Body of pancreas (tissue), 4 donors: ENCODE measurements at places on chromosomes 12 and 14.
A peak's percentile ranks its signal among the peaks of the same experiment; 100 is the strongest.

GRCh38 chr12:83629931-83630330 lies 943.2 kb downstream of the TMTC2 start:
- H3K36me3 ChIP-seq, result no peaks in the 10 kb centered on the region
- no peak for DNase-seq
- H3K4me1 ChIP-seq, result no peaks in the 10 kb centered on the region

DNA sequence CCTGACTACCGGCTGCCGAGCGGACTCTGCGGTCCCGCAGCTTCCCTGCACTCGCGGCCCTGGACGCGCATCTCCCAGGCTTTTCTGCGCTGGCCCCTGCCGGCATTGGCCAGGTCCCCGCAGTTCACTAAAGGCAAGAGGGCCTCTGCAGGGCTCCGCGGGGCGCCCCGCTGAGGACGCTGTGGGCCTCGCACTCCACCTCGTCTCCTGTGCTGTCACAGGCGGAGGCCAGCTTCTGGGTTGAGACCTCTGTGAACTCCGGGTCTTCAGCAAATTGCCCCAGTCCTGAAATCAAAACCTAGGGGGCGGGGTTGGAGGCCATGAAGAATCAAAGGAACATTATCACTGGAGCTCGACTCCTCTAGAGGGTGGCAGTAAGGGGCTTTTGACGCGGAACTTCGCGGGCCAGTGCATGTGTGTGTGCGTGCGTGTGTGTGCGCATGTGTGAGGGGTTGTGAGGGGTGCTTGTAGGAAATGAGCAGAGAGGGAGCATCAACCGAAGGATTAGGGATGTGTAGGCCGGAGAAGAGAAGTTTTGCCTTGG lies 68.5 kb upstream of the CAPRIN2 start:
- H3K27me3 ChIP-seq, result no peaks in the 10 kb centered on the region
- H3K4me3 ChIP-seq, result no peak overlapping the region
- no peaks in the 10 kb centered on the region for H3K36me3 ChIP-seq
- peak overlapping the region; percentile 83 for H3K27ac ChIP-seq
- DNase-seq, result peak; percentile 5

DNA sequence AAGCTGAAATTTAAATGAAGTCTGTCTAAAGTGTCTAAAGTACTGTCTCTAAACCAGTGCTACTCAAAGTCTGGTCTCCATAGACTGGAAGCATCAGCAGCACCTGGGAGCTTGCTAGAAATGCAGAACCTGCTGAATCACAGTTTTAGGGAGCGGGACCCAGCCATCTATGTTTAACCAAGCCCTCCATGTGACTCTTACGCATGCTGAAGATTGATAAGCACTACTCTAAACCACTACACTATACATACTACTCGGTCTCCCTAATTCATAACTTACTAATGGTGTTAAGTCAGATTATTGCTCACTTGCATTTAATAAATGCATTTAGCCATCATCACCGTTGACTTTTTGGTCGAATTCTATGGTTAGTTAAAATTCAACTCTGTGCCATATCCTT lies 88.8 kb downstream of the SLC25A21 start:
- H3K27me3 ChIP-seq, result no peaks in the 10 kb centered on the region
- no peak for DNase-seq
- H3K4me3 ChIP-seq, result no peak overlapping the region
- no peak overlapping the region for H3K27ac ChIP-seq
- H3K36me3 ChIP-seq, result no peaks in the 10 kb centered on the region

DNA sequence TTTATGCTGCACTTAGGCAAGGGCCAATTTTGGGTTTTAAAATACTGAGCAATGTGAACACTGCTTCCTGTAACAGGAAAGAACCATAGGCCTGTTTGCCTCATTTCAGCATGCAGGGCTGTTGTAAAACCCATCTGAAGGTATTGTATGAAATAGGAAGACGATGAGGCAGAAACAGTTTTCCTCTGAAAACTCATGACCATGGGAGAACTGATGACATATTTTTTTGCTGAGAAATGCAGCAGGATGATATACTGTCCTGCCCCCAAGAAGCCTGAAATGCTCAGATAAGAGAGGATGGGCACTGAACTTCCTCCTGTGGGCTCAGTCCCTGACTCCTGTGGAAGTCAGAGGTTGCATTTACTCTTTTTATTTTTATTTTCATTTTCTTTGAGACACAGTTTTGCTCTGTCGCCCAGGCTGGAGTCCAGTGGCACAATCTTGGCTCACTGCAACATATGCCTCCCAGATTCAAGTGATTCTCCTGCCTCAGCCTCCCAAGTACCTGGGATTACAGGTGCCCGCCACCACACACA lies 17.4 kb downstream of the PYGL start:
- H3K27ac ChIP-seq, result no peak overlapping the region
- no peaks in the 10 kb centered on the region for H3K4me1 ChIP-seq
- no peaks in the 10 kb centered on the region for H3K27me3 ChIP-seq
- H3K4me3 ChIP-seq, result no peak overlapping the region

- peaks cover 31% of the 10 kb centered on the region for H3K4me1 ChIP-seq
- H3K36me3 ChIP-seq, result peaks cover 17% of the 10 kb centered on the region
- no peak overlapping the region for H3K4me3 ChIP-seq
- DNase-seq, result no peak
- H3K27ac ChIP-seq, result no peak overlapping the region
These were observed 1.8 kb downstream of the ACIN1 start for GRCh38 chr14:23093104-23093503.

GRCh38 chr12:31715283-31715825 lies 13.5 kb downstream of the AMN1 start:
- H3K4me1 ChIP-seq, result no peaks in the 10 kb centered on the region
- H3K27me3 ChIP-seq, result no peaks in the 10 kb centered on the region
- DNase-seq, result no peak
- no peaks in the 10 kb centered on the region for H3K36me3 ChIP-seq

- H3K27ac ChIP-seq, result peak overlapping the region; percentile 66
- peak; percentile 93 for DNase-seq
- H3K4me1 ChIP-seq, result peaks cover 36% of the 10 kb centered on the region
- H3K27me3 ChIP-seq, result no peaks in the 10 kb centered on the region
- H3K4me3 ChIP-seq, result no peak overlapping the region
These were observed 76.7 kb downstream of the NCOR2 start for GRCh38 chr12:124490584-124491305.

DNA sequence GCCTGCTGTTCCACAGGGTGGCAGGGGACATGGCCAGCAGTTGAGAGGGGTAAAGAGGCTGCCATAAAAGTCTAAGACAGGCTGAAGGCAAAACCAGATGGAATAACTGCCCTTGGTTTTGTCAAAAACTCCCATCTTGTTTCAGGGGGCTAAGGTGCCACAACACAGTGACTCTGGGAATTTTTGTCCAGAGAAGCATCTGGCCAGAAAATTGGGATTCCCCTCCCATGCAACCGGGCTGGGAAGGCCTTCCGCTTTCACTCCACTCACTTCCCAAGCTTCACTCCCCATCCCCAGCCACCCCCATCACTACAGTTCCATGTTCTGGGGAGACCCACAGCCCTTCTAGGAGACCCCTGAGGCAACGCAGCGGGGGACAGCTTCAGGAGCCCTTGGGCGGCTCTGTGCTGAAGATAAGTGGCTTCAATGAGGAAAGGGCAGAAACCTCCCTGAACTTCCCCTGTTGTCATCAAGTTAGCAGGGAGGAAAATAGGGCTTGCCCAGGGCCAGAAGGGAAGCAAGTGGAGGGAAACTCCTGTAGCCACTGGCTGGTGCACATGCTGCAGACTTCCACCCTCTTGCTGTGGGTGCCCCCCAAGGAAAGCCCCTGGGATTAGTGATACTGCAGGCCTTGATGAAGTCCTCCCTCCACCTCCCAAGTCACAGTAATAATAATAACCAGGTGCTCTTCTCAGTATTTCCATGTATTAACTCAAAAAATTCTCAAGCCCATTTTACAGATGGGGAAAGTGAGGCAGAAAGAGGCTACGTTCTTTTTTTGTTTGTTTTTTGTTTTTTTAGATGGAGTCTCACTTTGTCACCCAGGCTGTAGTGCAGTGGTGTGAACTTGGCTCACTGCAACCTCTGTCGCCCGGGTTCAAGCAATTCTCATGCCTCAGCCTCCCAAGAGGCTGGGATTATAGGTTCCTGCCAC lies 6.0 kb downstream of the TMEM229B start:
- no peak overlapping the region for H3K27ac ChIP-seq
- no peaks in the 10 kb centered on the region for H3K27me3 ChIP-seq
- H3K36me3 ChIP-seq, result no peaks in the 10 kb centered on the region
- no peak for DNase-seq
- H3K4me3 ChIP-seq, result no peak overlapping the region

GRCh38 chr12:97335115-97335514 lies 127.5 kb upstream of the RMST start:
- H3K27ac ChIP-seq, result no peak overlapping the region
- no peaks in the 10 kb centered on the region for H3K4me1 ChIP-seq
- H3K27me3 ChIP-seq, result no peaks in the 10 kb centered on the region
- H3K4me3 ChIP-seq, result no peak overlapping the region

- H3K36me3 ChIP-seq, result no peaks in the 10 kb centered on the region
- H3K27me3 ChIP-seq, result no peaks in the 10 kb centered on the region
- peaks cover 27% of the 10 kb centered on the region for H3K4me1 ChIP-seq
- no peak overlapping the region for H3K27ac ChIP-seq
- DNase-seq, result no peak
- H3K4me3 ChIP-seq, result no peak overlapping the region
These were observed 2.2 kb downstream of the CRADD start for GRCh38 chr12:93679308-93679925.

DNA sequence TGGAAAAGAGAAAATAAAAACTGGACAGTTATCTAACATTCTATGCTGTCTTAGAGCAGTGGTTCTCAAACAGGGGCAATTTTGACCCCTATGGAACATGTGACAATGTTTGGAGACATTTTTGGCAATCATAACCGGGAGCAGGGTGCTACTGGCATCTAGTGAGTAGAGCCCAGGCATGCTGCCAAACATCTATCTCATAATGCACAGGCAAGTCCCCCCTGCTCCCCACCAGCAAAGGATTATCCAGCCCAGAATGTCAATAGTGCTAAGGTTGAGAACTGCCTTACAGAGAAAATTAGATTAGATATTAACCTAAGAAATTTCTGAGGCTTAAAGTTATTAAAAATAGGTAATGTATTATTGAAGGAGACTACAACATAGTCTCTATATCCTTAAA lies 22.9 kb upstream of the CATSPERB start:
- no peak overlapping the region for H3K4me3 ChIP-seq
- no peaks in the 10 kb centered on the region for H3K27me3 ChIP-seq
- H3K4me1 ChIP-seq, result peaks cover 72% of the 10 kb centered on the region
- peak; percentile 49 for DNase-seq

DNA sequence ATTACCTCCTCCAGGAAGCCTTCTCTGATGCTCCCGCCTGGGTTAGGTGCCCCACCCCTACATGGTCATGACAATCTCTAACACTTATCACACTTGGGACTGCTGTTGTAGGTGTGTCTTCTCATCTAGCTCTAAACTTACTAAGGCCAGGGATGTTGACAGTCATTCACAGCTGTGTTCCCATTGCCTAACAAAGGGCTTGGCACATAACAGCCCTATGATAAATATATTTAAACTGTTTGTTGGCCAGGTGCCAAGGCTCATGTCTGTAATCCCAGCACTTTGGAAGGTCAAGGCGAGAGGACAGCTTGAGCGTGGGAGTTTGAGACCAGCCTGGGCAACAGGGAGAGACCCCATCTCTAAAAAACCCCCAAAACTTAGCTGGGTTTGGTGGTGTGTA lies 98.8 kb upstream of the RGS6 start:
- DNase-seq, result no peak
- no peaks in the 10 kb centered on the region for H3K4me1 ChIP-seq
- no peaks in the 10 kb centered on the region for H3K36me3 ChIP-seq
- H3K27me3 ChIP-seq, result no peaks in the 10 kb centered on the region
- H3K4me3 ChIP-seq, result no peak overlapping the region

DNA sequence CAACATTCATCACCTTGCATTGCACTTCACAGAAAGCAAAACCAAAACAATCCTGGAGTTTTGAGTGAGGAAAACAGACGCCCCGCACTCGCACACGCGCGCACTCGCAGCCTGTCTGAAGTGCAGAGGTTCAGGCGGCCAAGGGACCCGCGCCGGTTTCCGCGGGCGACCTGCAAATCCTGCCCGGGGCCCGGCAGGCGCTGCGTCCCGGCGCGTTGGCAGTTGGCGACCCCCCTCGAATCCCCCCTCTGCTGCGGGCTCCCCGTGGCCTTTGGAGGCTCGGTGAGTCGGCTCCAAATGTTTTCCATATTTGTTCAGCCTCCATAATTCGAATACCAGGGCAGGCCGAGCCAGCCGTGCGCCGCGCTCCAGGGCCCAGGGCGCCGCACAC lies at the start of gene SSPN:
SSPN (plus strand) TSS at position 324 of the 391 bp plus-strand sequence. CDS start 100 bp downstream, outside the sequence.
- peak within 1 kb of the TSS; percentile 81 for H3K27ac ChIP-seq
- DNase-seq, result peak; percentile 79
- peak within 1 kb of the TSS; percentile 83 for H3K4me3 ChIP-seq
- no peaks in the 10 kb centered on the region for H3K36me3 ChIP-seq

GRCh38 chr12:2783936-2784600 lies 10.7 kb upstream of the FKBP4 start:
- no peaks in the 10 kb centered on the region for H3K36me3 ChIP-seq
- no peaks in the 10 kb centered on the region for H3K27me3 ChIP-seq
- peaks cover 12% of the 10 kb centered on the region for H3K4me1 ChIP-seq
